ENCODE measurements at places on chromosomes 2 and 18.

- DNase-seq: peak; percentile 28
Measured at GRCh38 chr2:46647766-46648742, 168.7 kb downstream of the TMEM247 start.

DNA sequence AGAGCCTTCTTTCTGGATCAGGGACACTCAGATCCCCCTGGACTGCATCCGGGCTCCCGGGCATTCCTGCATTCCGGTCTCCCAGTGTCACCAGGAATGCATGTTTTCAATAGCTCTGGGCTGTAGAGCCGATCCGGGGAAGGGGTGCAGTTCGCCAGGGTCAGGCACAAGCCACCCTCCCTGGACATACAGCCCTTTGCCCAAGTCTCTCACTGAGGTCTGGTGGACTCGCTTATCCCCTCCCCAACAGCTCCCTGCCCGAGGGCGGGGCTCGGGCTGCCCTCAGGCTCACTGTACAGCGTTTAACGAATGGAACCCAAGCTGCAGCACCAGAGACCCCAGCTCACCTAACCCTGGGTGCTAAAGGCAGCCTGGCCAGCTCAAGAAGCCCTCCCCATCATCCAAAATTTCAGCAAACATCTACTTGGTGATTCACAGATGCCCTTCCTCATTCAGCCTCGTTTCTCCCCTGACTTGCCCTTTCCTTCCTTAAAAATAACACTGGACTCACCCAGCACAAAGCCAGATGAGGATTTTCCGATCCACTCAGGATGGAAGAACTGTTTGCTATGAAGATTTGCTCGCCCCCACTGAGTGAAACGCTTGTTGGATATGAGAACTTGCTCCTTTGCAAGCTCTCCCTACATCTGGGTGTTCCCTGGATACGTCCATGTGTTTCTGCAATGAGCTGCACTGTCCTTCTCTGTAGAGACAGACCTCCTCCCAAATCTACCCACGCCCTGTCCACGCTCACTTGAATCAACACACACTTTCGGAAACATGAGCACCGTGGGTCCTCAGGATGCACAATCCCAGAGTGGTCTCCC lies 58.1 kb downstream of the PXDN start:
- peak; percentile 67 for DNase-seq

- peak; percentile 78 for DNase-seq
Measured at GRCh38 chr2:46666044-46666679, 186.8 kb downstream of the TMEM247 start.

DNA sequence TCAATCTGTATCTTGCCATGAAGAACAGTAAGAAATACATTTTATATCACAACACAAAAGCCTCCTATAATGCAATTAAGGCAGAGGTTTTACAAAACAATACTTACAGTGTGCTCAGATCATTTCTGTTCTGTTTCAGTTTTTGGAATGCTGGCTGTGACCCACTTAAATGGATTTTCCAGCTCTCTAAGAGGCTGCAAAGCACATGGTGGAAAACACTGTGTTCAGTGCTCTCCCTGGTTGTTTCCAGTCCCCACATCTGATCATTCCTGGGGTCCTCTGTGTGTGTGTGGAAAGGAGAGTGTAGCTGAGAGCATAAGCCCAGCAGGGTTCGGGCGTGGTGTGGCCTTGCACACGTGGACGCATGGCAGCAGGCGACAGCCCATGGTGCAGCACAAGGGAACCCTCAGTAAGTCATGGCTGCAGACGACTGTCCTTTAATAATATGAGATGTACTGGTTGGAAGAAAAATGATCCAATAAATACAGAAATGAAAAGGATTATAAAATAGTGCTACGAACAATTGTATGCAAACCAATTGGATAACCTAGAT lies 95.6 kb downstream of the FAM210A start:
- DNase-seq: no peak

DNA sequence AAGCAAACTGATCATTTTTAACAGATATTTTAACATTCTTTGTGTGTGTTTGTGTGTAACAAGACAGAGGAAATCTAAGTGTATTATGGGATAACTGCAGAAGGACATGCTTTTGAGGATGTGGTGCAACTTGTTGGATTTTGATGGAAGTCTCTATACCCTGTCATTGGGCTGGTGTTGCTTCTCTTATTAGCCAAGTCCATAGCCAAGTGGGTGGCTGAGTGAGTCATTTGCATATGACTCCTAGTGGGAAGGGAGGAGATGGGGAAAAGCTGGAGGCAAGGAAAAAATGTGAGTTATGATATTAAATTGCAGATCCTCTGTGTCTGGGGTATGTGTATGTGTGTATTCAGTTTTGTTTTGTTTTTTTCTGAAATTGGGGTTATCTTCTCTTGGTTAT lies 879.9 kb downstream of the DCC start:
- peak; percentile 9 for DNase-seq

DNA sequence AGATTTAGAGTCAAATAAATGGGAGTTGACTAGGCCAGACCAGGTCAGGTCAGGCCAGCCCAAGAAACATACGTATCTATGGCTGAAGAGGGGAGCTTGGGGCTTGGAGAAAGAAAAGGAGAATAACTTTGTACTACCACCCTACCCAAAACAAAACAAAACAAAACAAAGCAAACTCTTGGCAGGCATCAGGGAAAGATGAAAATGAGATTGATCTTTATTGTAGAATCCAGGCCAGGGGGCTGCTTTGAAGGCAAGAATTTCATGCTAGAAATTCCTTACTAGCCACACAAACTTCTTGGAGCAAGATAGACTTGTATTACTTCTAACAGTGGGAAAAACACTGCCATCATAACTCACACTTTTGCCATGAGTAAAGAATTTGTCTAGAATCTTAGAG lies 26.2 kb downstream of the QPCT start:
- no peak for DNase-seq

DNA sequence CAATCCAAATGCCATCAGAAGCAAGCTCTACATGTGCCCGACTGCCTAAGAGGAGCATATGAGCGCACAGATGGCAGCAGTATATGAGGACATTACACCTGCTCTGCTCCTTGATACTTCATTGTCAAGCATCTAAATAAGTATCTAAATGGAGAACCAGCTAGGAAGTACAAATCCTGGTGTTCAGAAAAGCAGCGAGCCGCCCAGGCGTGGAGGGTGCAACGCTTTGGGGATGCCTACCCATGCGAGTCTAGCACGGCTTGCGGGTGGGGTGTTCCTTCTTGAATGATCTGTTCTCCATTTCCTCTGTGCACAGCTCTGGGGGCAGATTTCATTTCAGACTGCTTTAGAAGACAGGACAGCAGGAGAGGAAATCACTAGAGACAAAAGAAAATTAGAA lies 63.0 kb upstream of the BCL2L11 start:
- DNase-seq: no peak

GRCh38 chr2:30511122-30512083 lies 64.4 kb downstream of the LCLAT1 start:
- DNase-seq: peak; percentile 27

- DNase-seq: no peak
Measured at GRCh38 chr2:236171181-236171679, 3.0 kb upstream of the GBX2 start.

- DNase-seq: no peak
Measured at GRCh38 chr2:40458271-40458794, 6.4 kb upstream of the SLC8A1 start.

DNA sequence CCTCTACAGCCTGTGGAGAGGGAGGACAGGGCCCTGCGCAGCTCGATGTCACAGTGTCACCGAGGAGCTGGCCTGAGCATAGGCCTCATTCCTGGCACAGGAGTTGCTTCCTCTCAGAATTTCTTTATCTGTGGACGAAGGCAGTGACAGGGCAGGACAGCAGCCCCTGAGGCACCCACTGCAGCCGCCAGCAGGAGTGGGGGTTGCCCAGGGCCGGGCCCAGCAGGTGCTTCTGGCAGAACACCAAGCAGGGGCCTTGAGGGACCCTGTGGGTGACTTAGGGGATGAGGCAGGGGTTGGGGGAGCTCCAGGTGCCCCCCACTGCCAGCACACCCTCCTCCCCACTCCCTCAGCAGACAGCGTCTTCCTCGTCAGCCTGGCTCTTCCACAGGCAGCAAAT lies 290.0 kb downstream of the PHLPP1 start:
- no peak for DNase-seq

DNA sequence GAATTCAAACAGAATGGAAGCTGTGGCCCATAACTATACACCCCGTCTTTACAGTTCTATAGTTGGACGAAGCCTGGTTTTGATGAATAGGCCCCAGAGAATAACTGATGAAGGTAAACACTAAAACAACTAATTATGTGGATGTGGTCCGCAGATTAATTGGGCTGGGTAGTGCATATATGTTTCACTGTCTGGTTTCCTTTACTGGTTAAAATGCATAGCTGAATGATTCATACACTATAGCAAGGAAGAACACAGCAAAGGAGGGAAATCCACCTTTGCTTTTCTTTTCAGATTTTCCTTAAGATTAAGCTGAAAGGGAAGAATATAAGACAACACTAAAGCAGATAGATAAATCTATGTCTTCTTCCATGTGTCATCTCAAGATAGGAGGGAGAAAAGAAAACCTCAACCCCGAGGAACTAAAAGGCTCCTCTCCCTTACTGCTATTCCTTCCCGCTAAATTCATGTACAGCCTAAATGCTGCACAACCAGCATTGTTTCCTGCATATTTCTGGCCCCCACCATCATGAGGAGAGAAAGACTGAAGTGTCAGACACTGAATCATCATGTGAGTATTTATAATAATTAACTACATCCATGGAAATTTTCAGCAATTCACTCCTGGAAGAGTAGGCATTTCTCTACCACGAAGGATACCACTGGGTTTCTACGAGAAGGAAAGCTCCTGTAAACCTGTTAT lies 297.1 kb upstream of the CCDC68 start:
- DNase-seq: peak; percentile 91

Measured in fibroblast of skin of right biceps (primary cell).